ENCODE measurements at places on chromosomes 4 and X.
A peak's percentile ranks its signal among the peaks of the same experiment; 100 is the strongest.

- no peak for DNase-seq
Measured at GRCh38 chr4:149765630-149766029, 50.0 kb downstream of the IQCM start.

DNA sequence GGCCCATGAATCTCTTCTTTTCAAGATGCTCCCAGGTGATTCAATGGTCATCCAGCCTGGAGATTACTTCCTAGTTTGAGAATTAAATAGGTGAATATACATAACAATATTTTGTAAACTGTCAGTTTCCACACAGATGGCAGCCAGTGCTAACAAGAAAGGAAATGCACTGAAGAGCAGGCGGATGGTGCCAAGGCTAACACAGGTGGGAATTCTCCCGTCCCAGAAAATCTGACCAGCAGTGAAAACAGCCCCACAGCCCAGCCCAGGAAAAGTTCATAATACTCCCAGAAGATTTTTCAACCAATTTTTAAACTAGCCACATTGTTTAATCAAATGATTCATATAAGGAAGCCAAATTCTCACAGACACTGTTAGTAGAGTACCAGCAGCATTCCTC is 387.2 kb upstream of the GATB start:
- no peak for DNase-seq

DNA sequence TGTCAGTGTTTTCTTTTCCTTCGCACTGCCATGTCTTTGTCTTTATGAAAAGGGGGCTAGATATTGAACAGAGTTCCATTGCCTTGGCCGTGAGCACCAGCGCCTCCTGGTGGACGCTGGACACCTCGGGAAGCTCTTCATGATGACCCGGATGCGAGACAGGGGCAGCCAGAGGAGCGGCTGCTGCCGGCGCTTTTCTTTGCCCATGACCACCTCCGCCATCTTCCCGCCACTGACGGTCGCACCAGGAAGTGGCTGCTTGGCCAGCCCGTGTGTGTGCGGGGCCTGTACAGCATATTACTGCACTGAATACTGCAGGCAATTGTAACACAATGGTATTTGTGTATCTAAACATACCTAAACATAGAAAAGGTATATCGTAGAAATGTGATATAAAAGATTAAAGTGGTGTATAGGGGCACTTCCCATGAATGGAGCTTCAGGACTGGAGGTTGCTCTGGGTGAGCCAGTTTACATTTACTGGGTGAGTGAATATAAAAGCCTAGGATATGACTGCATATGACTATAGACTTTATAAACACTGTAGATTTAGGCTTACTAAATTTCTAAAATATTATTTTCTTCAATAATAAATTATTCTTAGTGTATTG is 15.8 kb upstream of the GRIA2 start:
- no peak for DNase-seq

GRCh38 chr4:119797238-119797894 is 168.8 kb upstream of the PDE5A start:
- DNase-seq, result no peak

DNA sequence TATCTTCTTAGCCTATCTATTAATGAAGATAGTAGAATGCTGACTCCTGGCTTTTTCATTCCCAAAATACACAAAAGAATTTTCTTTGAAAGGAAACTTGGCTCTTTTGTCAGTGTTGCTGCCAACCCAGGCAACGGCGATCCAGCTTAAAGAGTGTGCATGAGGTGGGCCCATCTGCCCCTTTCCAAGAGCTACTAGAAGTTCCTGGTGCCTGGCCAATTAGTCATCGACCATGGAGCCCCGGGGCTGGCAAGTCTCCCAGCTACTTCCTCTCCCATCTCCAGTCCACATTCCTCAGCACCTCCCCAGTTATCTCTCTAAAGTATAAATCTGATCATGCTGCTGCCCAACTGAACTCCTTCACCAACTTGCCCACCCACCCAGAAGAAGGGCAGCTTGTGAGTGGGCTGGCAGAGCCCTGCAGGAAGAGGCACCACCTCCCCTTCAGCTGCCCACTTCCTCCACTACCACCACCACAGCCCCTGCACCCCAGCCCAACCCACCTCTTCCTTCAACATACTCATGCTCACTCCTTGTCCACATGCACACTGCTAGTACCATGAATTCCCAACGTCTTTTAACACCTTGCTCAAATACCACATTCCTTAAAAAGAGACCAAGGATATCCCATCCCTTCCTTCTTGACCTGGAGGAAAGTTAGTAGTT is 158.2 kb upstream of the MAP3K15 start:
- no peak for DNase-seq

GRCh38 chrX:110167952-110168451 is 149.9 kb downstream of the AMMECR1 start:
- peak; percentile 59 for DNase-seq

- no peak for DNase-seq
Measured at GRCh38 chr4:31667686-31668085, 947.5 kb downstream of the PCDH7 start.

GRCh38 chrX:153640045-153640686 is 6.8 kb upstream of the DUSP9 start:
- DNase-seq, result no peak

DNA sequence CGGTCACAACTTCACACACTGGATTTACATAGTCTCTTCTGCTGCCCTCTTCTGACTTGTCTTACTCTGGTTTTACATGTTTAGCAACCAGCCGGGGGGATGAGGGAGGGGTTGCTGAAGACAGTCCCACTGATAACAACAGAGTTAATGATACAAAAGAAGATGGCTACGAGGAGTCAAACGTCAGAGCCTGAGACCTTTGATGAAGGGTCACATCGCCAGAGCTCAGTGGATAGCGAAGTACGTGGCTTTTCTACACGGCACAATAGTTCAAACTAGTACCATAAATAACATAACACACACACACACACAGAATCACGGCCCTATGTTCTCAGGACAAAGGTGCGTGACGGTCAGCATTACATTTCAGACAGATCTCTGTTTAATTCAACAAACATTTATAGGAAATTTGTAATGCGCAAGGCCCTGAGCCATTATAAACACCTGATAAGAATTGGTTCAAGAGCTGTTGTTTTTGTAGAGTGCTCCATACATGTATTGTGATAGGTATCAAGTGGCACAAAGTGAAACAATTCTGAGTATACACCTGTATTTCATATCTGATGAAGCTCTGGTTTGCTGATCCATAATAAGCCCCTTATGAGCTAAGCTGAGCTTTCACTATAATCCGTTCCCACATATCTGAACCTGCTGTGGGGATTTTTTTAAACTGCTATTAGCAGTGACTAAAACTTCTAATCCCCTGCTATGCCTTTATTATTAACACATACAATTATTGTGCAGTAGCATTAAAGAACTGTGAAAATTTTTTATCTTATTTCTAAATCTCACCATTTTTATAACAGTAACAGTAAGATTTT is 100.0 kb downstream of the NR3C2 start:
- no peak for DNase-seq

DNA sequence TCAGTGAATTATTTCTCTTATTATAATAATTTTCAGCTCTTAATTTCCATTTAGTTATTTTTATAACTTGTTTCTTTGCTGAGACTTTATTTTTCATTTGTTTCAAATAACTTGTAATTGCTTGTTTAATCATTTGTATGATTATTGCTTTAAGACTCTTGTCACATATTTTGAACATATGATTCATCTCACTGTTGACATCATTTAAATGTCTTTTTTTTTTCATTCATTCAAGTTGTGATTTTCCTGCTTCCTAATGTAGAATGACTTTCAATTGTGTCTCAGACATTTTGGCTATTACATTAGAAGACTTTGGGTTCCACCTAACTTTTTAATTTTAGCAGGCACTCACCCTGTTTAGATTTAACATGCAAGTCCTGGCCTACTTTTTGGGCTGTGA is 234.8 kb upstream of the DIPK2B start:
- no peak for DNase-seq

GRCh38 chr4:130632731-130633604 is 1537.0 kb downstream of the C4orf33 start:
- DNase-seq, result no peak

DNA sequence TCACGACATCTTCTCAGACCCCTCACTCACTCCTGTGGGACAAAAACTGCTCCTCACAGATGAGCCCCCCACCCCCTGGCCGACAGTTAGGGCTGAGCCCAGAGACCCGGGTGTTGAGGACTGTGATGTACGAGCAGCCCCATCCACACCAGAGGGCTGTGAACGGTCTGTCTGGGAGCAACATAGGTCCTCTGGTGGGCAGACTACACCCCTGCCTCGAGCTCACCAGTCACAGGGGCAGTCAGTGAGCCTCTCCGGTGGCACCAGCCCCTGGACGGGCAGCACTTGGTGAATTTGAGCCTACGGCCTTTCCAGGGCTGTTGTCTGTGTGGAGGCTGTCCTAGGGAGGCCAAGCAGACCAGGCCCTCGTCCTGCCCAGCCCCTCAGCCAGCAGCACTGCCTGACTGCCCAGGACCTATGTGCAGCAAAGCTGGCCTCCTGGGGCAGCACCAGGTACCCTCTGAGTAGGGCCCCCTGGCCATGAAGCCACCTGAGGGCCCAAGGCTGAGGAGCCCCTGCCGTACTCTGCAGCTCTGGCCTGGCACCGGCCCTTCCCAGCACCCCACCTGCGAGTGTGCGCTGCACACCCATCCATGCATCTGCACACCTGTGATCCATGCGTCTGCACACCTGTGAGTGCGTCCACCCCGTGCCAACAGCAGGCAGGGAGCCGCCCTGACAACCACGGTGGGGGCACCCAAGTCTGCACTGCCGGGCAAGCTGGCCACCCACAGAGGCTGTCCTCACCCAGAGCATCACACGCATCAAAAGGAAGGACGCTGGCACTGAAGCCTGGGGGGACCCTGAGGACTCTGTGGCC is 111.6 kb upstream of the NKX1-1 start:
- DNase-seq, result no peak

- DNase-seq, result no peak
Measured at GRCh38 chr4:176729489-176729888, 63.2 kb downstream of the VEGFC start.

DNA sequence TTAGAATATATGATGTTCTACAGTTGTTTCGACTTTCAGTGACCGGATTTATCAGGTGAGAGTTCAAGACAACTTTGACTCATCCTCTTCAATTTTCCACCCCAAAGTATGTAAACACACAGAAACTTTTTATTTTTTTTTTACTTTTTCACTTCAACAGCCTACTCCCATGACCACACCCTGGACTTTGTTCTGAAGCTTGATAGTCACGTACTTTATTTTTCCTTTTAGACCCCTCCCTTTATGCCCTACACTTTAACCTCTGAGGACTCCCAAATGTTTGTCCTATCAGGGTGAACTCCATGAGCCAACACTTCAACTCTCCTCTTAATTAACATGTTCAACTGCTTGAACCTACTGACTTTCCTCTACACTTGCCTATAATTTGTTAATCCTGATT is 2.5 kb upstream of the DDX60 start:
- DNase-seq, result no peak

All from activated CD8-positive, alpha-beta memory T cell treated with anti-CD3 and anti-CD28 coated beads, Interleukin-2, amount 50 U/mL, for 4 hours (primary cell).